Vein endothelial cell (primary cell): ENCODE measurements at places on chromosomes 2 and 18. TPM values are rescaled to one million over a fixed set of nuclear protein-coding genes. Genes with fewer than 3 reads are reported as not detected.

CAPN14 gene
- 0.10 TPM in 1 of 2 replicates, not detected in the other for total RNA-seq

TCF23 gene
- total RNA-seq: not detected in 2 replicates

EVX2 gene
- not detected in 2 replicates for total RNA-seq

TMEM37 gene
- total RNA-seq: 0.19 and 0.33 TPM in 2 replicates

ECEL1 gene
- total RNA-seq: not detected in 2 replicates
